ENCODE measurements at places on chromosomes 4 and X.
A peak's percentile ranks its signal among the peaks of the same experiment; 100 is the strongest.

DNA sequence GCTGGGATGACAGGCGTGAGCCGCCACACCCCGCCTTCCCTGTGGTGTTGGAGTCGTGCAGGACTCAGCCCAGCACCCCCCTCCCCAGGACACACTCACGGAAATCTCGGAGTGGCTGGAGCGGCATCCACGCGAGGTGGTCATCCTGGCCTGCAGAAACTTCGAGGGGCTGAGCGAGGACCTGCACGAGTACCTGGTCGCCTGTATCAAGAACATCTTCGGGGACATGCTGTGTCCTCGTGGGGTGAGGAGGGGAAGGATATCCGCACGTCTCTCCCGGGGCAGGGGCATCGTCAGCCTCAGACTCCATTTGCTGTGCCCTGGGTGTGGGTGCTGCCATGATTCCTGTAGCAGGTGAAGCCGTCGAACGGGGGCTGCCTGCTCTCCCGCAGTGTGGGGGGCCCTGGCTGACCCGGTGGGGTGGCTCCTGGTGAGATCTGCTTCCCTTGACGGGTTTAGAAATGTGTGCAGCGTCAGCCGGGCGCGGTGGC, 10.3 kb downstream of the PLCXD1 start:
- no peak for DNase-seq

DNA sequence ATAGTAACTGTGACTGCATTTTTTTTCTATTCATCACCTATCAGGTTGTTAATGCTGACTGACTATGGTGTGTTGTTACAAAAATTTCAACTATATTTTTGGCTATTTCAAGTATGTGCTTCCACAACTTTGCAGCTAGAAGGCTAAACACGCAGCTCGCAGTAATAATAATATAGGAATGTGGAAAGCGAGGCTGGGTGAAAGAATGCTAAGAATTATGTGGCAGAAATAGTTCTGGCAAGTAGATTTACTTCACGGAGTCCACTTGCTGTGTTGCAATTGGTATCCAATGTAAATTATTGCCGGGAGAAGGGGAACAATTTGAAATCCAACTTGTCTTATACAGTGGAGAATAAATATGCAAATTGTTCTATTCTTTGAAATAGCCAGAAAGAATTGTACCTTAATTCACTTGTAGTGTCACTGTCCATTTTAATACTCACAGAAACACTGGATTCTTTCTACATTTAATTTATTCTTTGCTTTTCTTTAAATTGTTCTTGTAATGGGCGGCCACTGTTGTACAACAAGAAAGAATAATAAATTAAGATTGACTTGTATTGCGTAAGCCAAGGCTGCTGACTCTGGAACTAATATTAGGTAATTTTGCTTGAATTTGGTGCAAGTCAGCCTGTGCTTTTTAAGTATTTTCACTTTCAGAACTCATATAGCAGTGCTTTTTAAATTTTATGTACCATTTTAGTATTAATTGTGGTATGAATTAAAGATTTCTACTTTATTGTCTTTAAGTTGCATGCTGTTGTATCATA, 154.9 kb downstream of the FRMPD4 start:
- no peak for DNase-seq

DNA sequence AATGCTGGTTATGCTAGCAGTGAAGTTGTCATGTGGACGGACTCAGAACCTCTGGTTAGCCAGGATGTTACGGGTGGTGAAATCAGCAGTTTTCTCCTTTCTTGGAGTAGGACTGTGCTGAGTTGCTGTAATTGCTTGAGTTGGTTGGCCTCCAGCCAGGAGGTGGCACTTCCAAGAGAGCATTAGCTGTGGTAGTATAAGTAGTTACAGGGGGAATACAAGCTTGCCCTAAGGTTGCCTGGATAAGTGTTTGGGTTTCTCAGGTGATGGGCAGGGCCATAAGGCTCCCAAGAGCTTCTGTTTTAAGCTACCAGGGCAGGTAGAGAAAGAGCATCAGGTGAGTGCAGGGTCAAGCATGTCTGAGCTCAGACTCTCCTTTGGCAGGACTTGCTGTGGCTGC, 103.0 kb downstream of the ZNF518B start:
- no peak for DNase-seq

- DNase-seq = no peak
Measured at GRCh38 chrX:7435822-7436221, 287.9 kb upstream of the PUDP start.

DNA sequence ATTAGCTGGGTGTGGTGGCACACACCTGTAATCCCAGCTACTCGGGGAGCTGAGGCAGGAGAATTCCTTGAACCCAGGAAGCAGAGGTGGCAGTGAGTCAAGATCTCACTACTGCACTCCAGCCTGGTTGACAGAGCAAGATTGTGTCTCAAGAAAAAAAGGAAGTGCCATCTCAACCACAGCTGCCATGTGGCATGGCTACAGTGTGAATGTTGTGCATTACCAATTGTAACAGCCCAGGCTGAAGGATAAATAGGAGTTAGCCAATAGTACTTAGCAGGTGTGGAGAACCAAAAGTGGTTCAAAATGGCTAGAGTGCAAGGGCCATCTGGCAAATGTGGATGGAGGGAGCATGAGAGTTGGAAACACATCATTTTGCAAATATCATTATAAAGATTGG, 28.9 kb downstream of the SLC25A5 start:
- DNase-seq = no peak

DNA sequence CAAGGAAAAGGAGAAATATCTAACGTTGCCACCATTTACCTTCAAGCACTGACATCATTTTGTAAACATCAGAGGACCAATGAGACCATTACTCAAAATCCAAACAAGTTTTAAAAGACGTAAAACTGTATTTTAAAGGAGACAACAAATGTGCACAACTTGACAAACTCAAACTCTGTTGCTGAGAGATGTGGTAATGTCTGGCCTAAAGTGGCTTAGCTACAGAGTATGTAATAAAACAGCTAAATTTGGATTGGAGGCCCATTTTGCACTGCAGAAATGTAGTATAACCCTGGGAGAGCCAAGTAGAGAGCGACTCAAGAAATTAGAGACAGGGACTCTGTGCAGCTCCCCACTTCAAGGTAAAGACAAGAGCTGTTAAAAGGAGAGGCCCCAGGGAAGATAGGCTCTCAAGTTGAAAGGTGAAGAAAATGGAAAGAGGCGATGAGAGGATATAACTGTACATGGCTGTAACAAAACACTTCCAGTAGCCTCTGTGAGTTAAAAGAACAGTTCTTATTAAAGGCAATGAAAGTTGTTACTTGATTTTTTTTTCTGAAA, 20.3 kb downstream of the UNC5C start:
- no peak for DNase-seq

GRCh38 chr4:25916870-25917269, 2.9 kb downstream of the SMIM20 start:
- no peak for DNase-seq

DNA sequence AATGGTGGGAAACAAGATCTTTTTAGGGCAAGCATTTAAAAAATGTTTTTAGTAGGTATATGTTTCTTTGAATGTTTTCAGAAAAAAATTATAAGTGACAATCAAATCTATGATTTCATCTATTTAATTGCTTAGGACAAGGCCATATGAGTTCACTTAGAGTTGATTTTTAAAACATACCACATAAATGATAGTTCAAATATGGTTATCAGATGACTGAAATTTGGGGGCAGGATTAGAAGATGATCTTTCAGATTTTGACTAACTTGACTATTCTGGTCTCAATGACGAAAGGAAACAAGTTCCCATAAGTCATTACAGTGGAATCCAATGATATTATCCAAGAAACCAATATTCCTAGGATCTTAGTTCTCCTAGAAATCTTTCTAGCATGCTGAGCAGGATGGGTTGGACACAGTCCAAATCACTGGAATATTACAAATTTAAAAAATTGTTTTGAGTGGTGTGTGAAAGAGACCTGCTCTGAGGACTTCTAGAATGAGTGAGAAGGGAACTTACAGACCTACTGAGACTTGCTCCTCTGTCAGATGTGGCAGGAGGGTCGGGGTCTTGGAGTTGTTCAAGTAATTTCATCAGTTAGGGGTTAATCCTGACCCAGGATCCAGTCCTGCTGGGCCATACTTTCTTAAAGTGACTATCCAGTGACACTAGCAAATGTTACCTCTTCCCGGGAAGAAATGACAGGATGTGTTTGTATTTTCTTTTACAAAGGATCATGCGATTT, 20.0 kb downstream of the RHOH start:
- DNase-seq = no peak

DNA sequence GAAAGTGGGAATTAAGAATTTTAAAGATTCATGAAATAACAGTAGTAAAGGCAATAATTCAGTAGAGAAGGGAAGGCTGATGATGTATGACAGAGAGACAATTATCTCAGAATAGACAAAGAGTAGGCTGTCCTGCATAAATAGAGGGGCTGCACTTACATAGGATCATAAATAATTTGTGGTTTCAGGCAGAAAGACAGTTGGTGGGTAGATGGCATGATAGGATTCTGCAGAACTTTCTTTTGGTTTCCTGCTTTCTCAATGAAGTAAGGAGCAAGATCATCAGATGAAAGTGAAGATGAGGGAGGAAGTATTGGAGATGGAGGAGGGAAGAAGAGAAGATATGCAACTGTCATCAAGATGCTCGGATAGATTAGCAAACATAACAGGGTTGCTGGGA, 604.9 kb upstream of the ZFP42 start:
- DNase-seq = no peak

- no peak for DNase-seq
Measured at GRCh38 chrX:107537815-107538214, 88.4 kb downstream of the FRMPD3 start.

DNA sequence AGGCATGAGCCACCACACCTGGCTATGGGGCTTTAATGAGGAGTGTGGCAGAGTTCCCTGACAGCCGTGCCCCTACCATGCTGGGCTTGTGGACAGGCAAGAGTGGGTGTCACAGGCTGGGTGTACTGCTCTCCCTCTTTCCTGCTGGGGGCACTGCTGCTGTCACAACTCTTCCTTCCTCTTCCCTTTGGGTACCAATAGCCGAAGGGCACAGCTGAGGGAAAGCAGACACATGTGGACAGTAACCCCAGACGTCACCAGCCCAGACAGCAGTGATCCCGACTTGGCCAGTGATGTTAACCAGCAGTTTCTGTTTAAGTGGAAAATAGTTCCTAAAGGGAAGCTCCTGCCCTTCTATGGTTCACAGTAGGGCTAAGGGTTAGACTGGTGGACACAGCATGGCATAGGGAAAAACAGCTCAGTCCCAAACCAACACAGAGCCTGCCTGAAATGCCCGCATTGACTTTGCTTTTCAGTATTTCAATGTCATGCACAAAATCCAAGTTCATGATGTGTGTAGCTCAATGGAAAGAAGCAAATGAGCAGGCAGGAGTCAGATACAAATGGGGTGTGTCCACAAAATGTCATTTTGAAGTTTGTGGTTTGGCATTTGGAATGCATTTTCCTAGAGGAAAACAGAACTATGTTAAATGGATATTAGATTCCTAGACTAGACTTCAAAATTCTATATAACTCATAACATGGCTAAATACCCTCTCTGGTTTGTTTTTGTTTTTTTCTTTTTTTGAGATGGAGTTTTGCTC, 24.9 kb upstream of the DDX3X start:
- no peak for DNase-seq

GRCh38 chrX:129736491-129736890, 2.3 kb upstream of the XPNPEP2 start:
- no peak for DNase-seq

- DNase-seq = no peak
Measured at GRCh38 chr4:2412534-2412884, 5.9 kb downstream of the ZFYVE28 start.

- no peak for DNase-seq
Measured at GRCh38 chr4:67475155-67475554, 70.1 kb downstream of the CENPC start.

- DNase-seq = no peak
Measured at GRCh38 chr4:47413521-47413920, 50.0 kb downstream of the COMMD8 start.

- DNase-seq = no peak
Measured at GRCh38 chrX:37993837-37994619, 12.3 kb upstream of the SYTL5 start.

- DNase-seq = no peak
Measured at GRCh38 chrX:104319346-104319745, 64.6 kb upstream of the ESX1 start.

- no peak for DNase-seq
Measured at GRCh38 chrX:22652596-22652995, 347.2 kb upstream of the DDX53 start.

- DNase-seq = no peak
Measured at GRCh38 chr4:168259096-168259495, 59.5 kb downstream of the DDX60 start.

DNA sequence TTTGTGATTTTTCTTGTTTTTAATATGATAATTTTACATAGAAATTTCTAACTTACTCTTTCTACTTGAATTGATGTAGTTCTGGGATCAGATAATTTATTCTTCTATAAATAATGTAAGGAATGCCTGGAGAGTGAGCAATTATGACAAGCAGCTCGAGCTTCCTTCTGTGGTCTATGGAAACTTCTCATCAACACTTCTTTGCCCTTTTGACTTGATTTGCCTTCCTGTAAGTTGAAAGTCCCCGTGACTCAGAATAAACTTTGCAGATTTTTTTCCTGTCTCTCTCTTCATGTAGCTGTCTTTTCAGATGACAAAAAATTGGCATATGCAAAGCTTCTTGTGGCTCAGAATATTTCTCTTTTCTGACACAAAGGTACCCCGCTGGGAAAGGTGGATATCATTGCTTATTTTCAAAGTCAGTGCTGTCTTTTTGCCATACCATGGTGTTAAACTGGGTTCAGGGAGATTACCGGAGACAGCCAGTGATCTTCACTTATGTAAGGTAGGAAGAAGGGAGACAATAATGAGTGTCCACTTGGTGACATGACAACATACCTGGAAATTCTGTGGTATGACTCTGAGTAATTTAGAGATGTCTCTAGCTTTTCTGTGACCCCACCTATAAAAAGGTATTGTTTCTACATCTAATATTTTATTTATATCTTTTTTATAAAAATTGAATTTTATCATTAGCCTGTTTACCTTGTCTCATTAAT, 278.6 kb upstream of the GNPDA2 start:
- DNase-seq = no peak

GRCh38 chrX:49309401-49309981, 6.0 kb downstream of the GAGE10 start:
- no peak for DNase-seq

DNA sequence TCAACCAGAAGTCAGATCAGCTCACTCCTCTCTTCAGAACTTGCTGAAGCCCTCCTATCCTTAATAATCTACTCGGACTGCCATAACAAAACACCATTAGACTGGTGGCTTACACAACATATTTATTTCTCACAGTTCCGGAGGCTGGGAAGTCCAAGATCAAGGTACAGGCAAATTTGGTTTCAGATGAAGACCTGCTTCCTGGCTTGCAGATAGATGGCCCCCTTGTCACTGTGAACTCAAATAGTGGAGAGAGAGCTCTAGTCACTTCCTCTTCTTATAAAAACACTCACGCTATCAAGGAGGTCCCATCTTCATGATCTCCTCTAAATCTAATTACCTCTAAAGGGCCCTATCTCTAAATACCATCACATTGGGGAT, 125.1 kb downstream of the CAMK2D start:
- no peak for DNase-seq

GRCh38 chrX:148426467-148426866, 74.0 kb upstream of the AFF2 start:
- no peak for DNase-seq

- no peak for DNase-seq
Measured at GRCh38 chr4:176438401-176438800, 118.6 kb downstream of the SPCS3 start.

GRCh38 chrX:11408109-11408405, 114.8 kb downstream of the AMELX start:
- DNase-seq = no peak

GRCh38 chr4:88143504-88143903, 14.9 kb downstream of the ABCG2 start:
- DNase-seq = no peak

- DNase-seq = no peak
Measured at GRCh38 chr4:69057620-69058409, 38.5 kb upstream of the UGT2B7 start.

- peak; percentile 29 for DNase-seq
Measured at GRCh38 chrX:131734621-131735020, 190.7 kb downstream of the OR13H1 start.
